Frontal cortex (tissue), 4 donors: ENCODE measurements at places on chromosomes 12 and 14. TPM values are rescaled to one million over a fixed set of nuclear protein-coding genes. Genes with fewer than 3 reads are reported as not detected.

The RPL36AL gene
- total RNA-seq, result 87.6 TPM

The KLRD1 gene
- total RNA-seq, result under 0.01 TPM

The NYNRIN gene
- 9.8 TPM for total RNA-seq

The DLK1 gene
- total RNA-seq, result not detected

The SETD1B gene
- 2.4 TPM for total RNA-seq

The RHNO1 gene
- total RNA-seq, result 49.7 TPM

The RHEBL1 gene
- total RNA-seq, result 1.2 TPM

The MYF6 gene
- total RNA-seq, result 1.6 TPM

The KLRC1 gene
- total RNA-seq, result not detected

The AKAP3 gene
- 4.1 TPM for total RNA-seq

The TOMM20L gene
- not detected for total RNA-seq

The KCNJ8 gene
- total RNA-seq, result 6.5 TPM

- DNase-seq, result no peak
Observed at GRCh38 chr12:121990114-121990647, 31.5 kb upstream of the BCL7A start.

- DNase-seq, result no peak
Observed at GRCh38 chr12:119573086-119573485, 20.5 kb upstream of the TMEM233 start.

GRCh38 chr12:115953450-115953849 lies 324.0 kb downstream of the MED13L start:
- no peak for DNase-seq

DNA sequence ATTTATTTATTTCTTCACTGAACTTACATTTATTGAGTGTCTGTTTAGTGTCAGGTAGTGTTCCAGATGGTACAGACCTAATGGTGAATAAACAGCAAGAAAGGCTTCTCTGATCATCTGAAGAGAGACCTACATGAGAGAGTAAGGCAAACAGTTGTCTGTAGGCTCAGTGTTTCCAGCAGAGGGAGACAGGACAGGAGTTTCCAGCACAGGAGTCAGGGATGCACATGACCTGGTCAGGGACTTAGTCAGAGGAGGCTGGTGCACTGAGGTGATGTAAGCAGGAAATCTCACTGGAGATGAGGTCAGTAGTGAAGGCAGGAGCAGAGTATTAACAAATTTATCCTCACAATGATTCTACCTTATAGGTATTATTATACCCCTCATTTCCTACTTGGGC lies 233.2 kb downstream of the MDGA2 start:
- DNase-seq, result no peak

- peak; percentile 33 for DNase-seq
Observed at GRCh38 chr12:48004053-48004941, at the start of gene COL2A1. Gene COL2A1 (minus strand): TSS chr12:48004476. CDS start chr12:48004321, 155 bp downstream.

- peak; percentile 45 for DNase-seq
Observed at GRCh38 chr12:29148911-29149690, at the start of gene FAR2. Gene FAR2 (plus strand): TSS chr12:29149278. CDS start chr12:29270450, 121,172 bp downstream.

GRCh38 chr12:92421701-92422100 lies 276.1 kb upstream of the BTG1 start:
- no peak for DNase-seq

- no peak for DNase-seq
Observed at GRCh38 chr12:104508752-104509446, 52.2 kb downstream of the CHST11 start.

- DNase-seq, result no peak
Observed at GRCh38 chr14:35352274-35353233, 52.0 kb downstream of the NFKBIA start.

- no peak for DNase-seq
Observed at GRCh38 chr14:73133795-73134194, 2.5 kb upstream of the PSEN1 start.

DNA sequence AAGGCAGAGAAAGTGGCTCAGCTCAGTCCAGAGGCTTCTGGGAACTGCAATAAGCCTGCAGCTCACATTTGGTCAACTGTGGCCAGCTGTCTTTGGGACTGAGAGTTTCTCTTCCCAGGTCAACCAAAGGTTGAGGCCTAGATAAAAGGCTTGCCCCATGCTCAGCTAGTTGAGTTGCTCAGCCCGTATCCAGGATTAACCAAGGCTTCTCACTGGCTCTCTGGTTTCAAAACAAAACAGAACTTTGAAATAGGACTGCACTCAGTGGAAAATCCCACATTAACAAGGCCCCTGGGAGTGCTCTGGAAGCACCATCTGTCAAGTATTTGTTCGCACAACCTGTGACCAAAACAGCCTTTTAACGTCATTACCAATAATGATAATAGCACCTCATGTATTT lies 40.3 kb upstream of the NUAK1 start:
- no peak for DNase-seq

- no peak for DNase-seq
Observed at GRCh38 chr12:105992849-105993740, 145.7 kb downstream of the NUAK1 start.

DNA sequence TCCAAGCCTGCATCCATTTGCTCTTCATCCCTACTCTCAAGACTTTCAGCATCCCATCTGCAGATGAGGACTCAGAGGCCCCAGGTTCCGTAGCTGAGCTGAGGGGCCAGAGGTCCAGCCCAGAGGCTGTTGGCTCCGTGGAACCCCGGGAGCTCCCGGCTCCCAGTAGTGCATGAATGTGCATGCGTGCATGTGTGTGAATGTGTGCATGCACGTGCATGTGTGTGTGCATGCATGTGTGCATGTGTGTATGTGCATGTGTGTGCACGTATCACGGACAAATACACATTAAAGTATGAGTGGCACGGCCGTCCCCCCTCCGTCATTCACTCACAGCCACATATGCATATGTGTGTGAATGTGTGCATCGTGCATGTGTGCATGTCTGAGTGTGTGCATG lies 149.9 kb downstream of the KIF26A start:
- DNase-seq, result no peak

GRCh38 chr14:65832431-65833266 lies 420.1 kb downstream of the FUT8 start:
- no peak for DNase-seq

GRCh38 chr14:69055999-69056788 lies 77.1 kb upstream of the ACTN1 start:
- no peak for DNase-seq

DNA sequence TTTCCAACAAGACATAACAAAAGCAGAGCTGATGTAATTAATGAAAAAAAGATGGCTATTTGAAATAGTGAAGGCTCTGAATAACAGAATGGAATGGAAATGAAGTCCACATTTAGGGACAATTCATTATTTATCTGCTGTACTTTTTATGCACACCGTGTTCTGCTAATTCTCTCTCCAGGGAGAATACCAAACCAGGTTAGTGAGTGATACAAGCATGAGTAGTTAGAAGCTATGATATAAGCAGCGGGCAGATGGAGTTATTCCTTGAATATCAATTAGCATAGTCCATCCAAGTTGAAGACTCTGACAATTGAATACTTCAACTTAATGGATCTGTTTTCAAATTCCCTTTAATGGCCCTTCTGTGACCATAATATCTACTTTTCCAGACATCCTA lies 162.1 kb upstream of the TMTC2 start:
- no peak for DNase-seq

DNA sequence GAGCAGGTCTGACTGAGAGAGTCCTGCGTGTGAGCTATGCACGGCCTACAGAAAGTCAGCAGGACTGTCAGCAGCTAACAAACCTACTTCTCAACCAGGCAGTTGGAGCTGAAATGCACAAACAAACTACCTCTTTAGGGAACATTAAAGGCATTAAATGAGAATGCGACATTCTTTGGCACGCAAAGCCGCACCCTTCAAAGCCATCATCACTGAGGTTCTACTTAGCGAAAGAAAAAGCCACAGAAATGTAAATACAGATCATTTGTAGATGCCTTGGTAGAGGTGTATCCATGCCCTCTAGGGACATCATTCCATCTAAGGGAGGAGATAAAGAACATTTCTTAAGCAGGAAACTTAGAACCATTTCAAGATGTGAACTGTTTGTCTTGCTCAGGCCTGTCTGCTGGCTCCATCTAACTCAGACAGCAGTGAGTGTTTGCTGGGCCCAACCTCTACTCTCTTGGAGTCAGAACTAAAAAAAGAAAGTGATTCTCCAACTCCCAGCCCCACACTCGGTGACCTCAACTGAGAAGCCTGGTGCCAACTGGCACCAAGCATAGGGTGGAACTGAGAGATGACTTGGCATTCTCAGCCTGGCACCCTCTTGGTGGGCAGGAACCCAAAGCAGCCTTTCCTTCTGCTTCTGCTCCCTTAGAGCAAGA lies 63.5 kb upstream of the MBIP start:
- no peak for DNase-seq

GRCh38 chr14:91350483-91350812 lies 67.2 kb downstream of the CCDC88C start:
- no peak for DNase-seq

DNA sequence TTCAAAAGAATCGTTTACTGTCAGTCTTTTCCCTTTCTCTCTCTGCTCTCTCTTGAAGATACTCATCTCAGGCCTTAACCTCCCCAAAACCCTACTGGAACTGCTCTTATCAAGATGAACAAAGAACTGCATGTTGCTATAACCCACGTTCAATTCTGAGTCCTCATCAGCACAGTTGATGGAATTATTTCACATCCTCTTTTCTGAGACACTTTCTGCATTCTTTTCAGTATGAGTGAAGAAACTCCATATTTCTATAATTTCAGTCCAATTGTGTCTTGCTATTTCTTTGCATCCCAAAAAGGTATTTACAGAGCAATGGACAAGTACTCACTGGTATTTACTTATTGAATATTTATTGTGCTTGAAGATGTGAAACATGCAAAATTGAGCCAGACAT lies 160.1 kb upstream of the CPNE8 start:
- no peak for DNase-seq

DNA sequence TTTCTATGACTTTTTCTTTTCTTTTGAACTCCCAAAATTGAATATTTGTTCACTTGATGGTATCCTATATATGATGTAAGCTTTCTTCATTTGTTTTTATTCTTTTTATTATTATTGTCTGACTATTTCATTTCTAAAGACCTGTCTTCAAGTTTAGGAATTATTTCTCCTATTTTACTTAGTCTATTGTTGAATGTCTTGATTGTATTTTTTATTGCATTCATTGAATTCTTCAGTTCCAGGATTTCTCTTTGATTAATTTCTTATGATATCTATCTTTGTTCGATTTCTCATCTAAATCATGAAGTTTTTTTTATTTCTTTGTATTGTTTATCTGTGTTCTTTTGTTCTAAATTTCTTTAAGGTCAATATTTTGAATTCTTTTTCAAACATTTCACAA lies 238.8 kb downstream of the TTC6 start:
- DNase-seq, result no peak

DNA sequence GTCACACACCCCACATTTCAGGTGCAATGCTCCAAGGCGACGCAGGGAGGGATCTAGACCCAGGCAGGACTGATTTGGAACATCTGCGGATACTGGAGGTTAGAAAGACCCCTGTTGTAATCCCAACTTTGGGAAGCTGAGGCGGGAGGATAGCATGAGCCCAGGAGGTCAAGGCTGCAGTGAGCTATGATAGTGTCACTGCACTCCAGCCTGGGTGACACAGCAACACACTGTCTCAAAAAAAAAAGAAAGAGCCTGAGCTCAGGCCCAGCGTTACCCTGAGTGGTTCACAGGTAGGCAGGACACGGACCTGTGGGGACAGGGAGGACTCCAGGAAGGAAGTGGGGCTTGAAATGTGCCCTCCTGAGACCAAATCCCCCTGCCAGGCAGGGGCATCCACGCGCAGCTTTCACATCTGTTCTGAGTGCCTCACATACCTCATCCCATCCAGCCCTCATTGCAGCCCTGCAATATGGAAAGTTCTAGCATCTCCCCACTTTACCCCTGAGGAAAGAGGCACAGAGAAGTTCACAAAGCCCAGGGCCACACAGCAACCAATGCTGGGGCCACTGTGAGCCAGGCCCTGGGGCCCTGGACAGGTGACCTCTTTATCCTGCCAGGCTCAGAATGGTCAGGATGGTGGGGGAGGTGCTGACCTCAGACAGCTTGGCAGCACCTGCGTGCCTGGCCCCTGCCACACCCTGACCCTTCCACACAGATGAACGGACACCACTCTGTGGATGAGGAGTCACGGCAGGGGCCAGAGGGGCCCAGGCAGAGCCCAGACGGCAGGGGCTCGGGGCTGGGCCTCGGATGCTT lies 34.1 kb downstream of the CCDC85C start:
- no peak for DNase-seq

DNA sequence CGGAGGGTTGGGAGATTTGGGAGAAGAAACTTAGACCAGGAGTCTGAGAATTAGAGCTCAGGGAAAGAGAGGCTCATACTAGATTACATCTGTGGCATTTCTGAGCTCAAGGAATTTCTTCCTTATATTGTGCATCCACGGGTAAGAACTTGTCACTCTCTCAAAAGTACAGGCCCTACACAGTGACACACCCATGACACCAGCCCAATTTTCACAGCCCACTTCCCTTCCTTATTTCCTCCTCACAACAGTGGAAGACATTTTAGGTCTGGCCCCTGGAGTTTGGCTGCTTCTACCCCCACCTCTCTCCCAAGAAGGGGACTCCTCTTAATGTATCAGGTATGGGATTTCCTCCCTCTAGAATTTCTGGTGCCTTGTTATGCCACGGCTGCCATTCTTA lies 9.2 kb upstream of the ZNF385A start:
- DNase-seq, result no peak

GRCh38 chr12:143964-144649 lies 69.8 kb downstream of the SLC6A12 start:
- DNase-seq, result no peak

- DNase-seq, result no peak
Observed at GRCh38 chr12:58965568-58965967, 45.3 kb upstream of the LRIG3 start.

- DNase-seq, result peak; percentile 36
Observed at GRCh38 chr12:68611094-68611805, 551 bp downstream of the RAP1B start.

DNA sequence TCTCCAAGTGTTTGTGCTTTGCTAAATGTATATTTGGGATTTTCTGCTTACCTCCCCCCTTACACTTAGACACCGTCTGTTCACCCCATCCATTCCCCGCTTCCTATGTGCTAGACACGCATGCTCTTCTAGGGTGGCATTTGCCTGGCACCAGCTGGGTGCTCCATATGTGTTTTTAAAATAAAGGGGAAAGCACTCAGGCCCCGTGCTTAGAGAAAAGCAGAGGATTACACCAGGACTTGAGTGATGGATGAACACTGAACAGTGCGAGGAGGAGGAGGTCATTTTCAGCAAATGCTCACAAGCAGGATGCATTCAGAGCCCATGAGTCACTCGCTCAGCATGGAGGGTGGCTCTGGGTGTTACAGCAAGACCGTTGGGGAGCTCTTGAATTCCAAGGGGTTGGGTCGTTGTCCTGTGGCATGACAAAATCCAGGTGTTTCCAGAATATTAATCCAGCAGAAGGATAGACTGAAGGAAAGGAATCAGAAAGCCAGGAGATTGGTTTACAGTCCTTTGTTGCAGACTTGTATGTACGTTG lies 2.9 kb upstream of the BDKRB1 start:
- DNase-seq, result no peak

DNA sequence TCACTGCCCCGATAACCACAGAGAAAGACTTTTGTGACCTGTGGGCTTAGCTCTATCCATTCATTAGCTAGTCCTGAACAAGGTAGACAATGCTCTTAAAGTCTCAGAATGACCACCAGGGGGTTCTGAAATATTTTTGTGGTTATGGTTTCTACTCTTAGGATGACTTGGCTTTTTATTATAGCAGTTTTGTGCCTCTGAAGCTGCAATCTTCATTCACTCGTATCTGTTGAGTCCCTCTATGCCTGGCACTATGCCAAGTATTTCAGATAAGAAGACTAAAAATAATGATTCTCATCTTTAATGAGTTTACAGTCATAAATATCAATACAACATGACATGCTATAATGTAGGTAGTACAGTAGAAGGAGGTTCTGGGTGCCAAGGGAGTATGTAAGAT lies 130.8 kb upstream of the TRHDE start:
- no peak for DNase-seq

- no peak for DNase-seq
Observed at GRCh38 chr14:69845787-69846186, 33.4 kb upstream of the SMOC1 start.
